ENCODE measurements at places on chromosomes 3 and 15.

- peak; percentile 66 for DNase-seq
Measured at GRCh38 chr3:5187920-5188418, 462 bp downstream of the EDEM1 start.

GRCh38 chr15:59168536-59168935, 38.1 kb upstream of the LDHAL6B start:
- DNase-seq, result no peak

GRCh38 chr3:128878556-128879124, 780 bp upstream of the ACAD9 start:
- DNase-seq, result peak; percentile 68

DNA sequence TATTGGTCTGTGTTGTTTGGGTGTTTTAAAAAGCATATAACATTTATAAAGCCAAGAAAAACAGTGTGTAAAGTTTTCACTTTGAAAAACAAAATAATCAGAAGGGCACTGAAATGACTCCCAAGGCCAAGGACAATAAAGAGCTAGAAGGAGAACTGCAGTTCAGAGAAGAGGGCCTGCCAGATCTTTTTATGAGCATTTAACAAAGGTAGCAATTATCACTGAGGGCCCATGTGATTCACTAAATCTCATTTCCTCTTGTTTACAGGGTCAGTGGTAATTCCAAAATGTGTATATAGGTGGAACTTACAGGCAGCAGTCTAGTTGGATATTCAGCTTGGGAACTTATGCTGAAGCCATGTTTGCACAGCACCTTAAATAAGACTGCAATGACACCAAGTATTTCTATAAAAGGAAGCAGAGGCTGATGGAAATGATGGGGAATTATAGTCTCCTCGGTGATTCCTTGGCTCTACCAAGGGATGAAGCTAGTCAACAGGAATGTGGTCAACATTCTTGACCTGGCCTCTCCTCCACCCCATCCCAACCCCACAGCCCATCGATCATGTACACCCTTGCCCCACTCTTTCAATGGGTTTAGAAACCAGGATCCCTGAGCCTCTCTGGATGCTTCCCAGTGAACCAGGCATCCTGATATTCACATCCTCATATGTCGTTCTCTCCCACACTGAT, 54.4 kb upstream of the THUMPD3 start:
- peak; percentile 12 for DNase-seq

GRCh38 chr15:67186226-67186649, 68.2 kb downstream of the AAGAB start:
- no peak for DNase-seq

DNA sequence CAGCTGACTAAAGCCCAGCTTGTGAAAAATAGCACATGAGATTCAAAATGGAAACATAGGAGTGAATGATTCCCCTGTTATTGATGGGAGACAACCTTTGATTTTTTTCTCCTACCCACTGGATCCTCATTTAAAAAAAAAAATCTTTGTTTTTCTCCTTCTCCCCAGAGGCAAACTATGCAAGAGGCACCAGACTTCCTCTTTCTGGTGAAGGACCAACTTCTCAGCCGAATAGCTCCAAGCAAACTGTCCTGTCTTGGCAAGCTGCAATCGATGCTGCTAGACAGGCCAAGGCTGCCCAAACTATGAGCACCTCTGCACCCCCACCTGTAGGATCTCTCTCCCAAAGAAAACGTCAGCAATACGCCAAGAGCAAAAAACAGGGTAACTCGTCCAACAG, 2.6 kb downstream of the CACNA1D start:
- no peak for DNase-seq

GRCh38 chr3:196740481-196741248, 1.0 kb downstream of the PAK2 start:
- DNase-seq, result peak; percentile 48

GRCh38 chr15:53833134-53833624, 73.7 kb upstream of the WDR72 start:
- no peak for DNase-seq

DNA sequence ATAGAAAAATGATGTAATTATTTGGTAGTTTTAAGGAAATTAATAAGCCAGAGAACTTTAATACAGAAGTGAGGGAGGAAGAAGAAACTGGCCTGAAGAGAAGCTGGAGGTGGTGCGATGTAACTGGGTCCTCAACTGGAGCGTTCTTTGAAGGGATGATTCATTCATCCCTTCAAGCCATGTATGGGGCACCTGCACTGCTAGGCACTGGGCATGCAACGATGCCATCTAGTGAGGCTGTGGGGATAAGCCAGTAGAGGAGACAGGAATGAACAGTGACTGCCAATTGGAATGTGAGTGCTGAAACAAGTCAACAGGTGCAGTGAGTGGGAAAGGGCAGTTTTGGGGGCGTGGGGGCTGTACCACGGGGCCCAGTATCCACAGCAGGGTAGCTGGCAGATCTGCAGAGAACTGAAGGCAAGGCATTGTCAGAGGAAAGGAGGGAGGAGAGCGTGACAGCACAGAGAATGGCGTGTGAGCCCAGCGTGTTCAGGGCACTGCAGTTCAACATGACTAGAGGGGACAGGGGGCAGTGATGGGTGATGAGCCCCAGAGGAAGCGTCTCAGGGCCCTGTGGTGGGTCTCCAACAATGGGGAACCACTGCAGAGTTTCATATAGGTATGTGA, 3.8 kb upstream of the KIF23 start:
- DNase-seq, result no peak

GRCh38 chr15:60076582-60077276, 72.6 kb downstream of the FOXB1 start:
- no peak for DNase-seq

DNA sequence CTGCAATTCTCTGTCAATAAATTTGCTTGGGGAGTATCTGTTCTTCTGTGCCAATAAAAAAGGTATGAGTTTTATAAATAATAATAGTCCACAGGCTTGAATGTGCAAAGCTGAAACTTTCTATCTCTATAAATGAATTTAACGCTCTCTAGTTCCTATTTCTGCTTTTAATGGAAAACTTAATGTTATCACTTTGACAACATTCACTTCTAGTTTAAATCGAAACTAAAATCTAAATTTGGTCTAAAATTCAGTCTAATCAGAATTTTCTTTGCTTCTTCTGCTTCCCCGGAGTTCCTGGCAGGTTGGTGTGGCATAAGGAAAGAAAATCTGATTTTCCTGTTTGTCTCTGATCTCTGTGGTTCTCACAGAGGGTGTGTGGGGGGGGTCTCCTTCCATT, 450.1 kb upstream of the TBL1XR1 start:
- DNase-seq, result no peak

DNA sequence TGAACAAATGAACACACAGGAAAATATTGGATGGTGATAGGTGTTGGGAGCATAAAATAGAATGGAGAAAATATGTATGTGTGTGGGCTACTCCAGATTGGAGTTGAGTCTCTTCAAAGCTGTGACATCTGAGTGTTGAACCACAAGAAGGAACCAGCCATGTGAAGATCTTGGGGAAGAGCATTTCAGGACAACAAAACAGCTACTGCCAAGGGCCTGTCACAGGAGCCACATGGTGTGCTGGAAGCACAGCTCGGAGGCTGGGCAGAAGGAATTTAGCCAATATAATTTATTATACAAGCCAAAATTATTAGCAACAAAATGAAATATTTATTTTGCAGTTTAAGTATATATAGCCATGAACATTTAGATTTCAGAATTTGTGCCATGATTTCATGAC, 108.3 kb upstream of the FGF7 start:
- DNase-seq, result no peak
